ENCODE measurements at places on chromosomes 7 and 10.

GRCh38 chr10:46091080-46091827, 45.2 kb upstream of the MSMB start:
- DNase-seq, result no peak

- no peak for DNase-seq
These were observed 72.4 kb upstream of the LRRC4 start for GRCh38 chr7:128103498-128104107.

- DNase-seq, result peak; percentile 77
These were observed 1.3 kb downstream of the FRAT2 start for GRCh38 chr10:97333351-97333600.

DNA sequence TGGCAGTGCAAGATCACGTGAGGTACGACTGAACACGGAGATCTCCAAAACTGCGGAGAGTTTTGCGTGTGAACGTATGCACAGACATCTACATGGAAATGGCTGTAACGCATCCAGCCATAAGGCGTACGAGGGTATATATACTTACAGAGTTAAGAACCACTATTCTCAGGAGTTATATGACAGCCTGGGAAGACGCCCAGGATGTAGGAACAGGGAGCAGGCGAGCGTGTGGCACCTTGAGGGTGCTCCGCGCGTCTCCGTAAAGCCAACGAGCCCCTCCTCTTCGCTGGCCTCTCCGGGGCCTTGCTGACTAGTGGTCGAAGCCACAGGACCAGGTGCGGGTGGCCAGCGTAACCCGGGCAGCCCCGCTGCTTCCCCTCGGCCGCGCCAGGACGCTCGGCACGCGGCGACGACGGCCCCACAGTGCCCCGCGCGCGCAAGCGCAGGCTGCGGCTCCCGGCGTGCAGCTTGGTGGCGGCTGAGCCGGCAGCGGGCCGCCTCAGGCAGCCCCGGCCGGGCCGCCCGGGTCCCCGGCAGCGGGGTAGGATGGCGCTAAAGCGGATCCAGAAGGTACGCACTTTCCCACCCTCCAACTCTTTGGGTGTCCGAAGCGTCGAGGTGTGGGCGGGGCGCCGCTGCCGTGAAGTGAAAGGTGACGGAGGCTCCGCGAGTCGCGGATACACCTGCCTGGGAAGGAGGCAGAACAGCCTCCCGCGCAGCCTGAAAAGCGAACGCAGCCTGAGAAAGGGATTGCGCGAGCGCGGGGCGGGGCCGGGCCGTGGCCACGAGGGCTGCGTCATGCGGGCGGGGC, at the start of gene UBE2D4:
UBE2D4 (plus strand) TSS at position 453 of the 814 bp plus-strand sequence; CDS start at position 550, 97 bp downstream.
- peak; percentile 91 for DNase-seq

- no peak for DNase-seq
These were observed 14.9 kb upstream of the ADGRA1 start for GRCh38 chr10:133072720-133073390.

DNA sequence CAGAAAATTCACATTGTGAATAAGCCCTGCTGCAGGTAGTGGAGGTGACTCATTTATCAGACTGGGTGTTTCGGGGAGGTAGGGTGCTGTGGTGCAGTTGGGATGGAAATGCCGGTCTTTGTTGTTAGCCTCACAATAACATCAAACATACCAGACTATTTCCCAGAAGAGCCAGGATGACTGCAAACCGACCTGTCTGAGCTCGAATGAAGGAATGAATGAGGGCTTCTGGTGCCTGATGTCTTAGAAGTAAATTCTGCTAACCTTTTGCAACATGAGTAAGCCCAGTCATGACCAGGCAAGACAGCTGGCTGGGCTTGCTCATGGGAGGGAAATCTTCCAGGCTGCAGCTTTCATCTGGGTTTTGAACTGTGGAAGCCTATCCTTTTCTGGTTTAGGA, 2.4 kb upstream of the VDAC2 start:
- peak; percentile 58 for DNase-seq

DNA sequence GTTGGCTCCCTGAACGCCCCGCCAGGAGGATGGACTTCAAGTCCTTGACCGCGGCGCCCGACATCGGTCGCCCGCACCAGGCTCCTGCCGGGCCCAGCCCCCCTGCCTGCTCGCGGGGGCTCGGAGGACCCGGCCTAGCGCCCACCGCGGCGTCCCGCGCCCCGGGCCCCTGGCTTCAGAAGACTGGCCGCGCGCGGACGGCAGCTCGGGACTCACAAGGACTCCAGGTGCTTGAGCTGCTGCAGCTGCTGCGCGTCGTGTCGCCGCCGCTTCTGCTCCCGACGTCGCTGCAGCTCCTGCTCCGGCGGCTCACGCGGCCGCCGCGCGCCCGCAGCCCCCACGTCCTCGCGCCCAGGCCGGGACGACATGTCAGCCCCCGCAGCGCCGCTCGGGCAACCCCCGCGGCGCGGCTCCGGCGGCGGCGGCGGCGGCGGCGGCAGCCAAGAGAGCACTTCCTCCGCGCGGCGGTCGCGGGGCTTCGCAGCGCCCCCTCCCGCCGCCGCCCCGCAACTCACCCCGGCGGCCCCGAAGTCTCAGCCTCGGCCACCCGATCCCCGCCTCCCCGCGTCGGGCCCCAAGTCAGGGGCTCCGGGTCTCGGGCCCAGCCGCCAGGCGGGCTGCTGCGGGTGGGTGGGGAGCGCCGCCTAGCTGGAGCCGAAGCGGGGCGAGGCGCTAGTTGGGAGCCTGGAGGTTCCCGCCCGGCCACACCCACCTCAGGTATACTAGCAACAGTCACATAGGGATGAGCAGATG, at the start of gene RP9:
RP9 (minus strand) TSS at position 400 of the 753 bp plus-strand sequence; CDS start at position 368, 32 bp downstream.
- DNase-seq, result peak; percentile 89

DNA sequence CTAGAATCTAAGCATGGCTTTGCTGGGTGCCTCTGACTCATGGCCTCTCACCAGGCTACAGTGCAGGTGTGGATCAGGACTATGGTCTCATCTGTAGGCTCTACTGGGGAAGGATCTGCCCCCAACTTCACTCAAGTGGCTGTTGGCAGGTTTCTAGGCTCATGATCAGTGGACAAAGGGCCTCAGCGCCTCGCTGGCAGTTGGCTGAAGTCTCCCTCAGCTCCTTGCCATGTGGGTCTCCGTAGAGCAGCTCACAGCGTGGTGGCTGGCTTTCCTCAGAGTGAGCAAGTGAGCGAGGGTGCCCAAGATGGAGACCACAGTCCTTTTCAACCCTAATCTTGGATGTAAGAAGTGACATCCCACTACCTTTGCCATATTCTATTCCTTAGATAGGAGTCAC, 238.0 kb downstream of the COBL start:
- DNase-seq, result no peak

DNA sequence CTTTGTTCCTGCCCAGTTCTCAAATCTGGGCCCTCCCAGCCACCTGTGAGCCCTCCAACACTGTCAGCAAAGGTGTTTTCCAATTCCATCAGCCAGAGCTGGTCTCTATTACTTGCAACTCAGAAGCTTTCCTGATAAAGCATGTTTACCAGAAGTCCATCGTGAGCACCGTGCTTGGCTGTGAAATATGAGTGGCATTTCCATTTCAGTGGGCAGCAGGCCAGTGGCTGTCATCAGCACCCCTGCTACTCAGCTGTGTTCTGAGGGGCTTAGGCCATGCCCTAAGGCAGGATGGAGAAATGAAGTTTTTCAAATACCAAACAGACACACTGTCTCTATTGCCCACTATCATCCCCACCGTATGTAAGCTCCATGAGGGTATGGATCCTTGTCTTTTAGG, 12.7 kb upstream of the BNIP3 start:
- no peak for DNase-seq

- DNase-seq, result no peak
These were observed 9.1 kb upstream of the SLC29A3 start for GRCh38 chr10:71309919-71310318.

DNA sequence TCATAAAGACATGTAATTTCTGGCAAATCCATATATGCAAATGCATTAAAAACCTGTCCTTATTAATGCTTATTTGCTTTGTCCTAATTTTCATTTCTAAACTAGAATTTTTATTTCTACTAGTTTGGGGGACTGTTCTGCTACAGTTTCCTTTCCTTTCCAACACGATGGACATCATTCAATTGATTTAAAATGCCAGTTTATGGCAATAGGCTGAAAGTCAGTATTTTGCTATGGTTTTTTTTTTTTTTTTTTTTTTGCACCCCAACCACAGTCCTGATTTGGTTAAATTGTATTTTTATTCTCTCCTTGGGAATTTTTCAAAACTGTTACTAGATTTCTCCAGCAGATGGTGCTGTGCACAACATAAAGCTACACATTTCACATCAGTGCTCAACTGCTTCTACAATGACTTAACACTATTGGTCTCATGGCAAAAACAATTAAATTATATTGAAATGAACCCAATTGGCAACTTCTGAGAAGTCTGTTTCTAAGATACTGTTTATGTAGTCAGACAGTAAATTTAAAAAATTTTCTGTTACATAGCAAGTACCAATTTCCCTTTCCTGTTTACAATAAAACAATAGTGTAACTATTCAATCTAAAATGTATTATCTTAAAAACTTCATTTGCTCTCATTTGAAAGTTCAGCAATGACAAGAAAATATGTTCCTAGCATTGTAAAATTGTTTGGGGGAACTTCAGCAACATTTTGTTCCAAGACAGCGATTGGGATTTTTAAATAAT, 193.8 kb upstream of the CCDC6 start:
- peak; percentile 65 for DNase-seq

DNA sequence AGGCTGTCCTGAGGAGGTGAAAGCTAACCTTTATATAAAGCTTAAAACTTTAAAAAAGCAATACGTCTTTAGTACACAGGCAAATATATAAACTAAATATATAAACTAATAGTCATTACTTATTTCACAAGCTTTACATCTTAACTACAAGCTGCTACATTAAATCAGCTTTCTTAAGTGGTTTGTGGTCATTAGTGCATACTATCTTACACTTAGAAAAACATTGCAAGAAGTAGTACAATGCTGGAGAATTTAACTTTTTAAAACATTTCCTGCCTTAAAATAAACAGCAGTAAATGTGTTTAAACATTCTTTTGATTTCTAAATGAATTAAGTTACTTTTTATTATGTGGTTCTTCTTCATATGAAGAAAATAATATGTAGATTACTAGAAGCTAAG, 36.3 kb downstream of the MET start:
- DNase-seq, result no peak

DNA sequence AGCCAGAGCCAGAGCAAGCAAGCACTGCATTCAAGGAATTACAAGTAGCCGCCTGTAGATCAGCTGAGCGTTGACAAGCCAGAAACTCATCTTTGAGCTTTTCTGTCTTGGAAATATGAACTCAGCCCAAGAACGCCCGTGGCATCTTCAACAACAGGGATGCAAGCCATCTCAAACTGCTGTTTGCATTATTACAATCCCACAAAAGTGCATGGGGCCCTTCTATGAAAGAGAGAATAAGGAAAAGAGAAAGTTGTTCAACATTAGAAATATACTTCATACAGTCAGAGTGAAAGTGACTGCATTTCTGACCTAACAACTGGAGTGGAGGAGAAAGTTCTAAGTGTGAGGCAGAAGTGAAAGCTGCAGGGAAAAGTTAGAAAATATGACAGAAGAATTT, 6.5 kb downstream of the SGCE start:
- DNase-seq, result no peak

- DNase-seq, result peak; percentile 44
These were observed 75.6 kb downstream of the FAM53B start for GRCh38 chr10:124668517-124669051.

- DNase-seq, result no peak
These were observed 37.6 kb downstream of the ANK3 start for GRCh38 chr10:60352105-60352504.

DNA sequence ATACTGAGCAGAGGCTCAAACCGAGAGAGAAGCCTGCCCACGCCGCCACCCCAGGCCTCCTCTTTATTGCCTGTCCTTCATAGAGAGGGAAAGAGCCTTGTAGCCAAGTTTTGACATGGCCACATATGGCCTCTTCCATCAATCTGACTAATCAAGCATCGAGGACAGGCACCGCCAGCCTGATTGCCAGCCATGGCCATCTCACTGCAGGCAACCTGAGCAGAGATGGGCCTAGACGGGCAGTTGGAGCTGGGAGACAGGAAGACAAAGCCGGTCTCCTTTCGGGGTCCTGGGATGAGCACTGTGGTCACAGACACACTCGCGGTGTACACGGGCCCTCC, 67.2 kb downstream of the EBF3 start:
- DNase-seq, result no peak

- DNase-seq, result no peak
These were observed 66.1 kb downstream of the THNSL1 start for GRCh38 chr10:25082276-25083204.

GRCh38 chr10:25497246-25497645, 322.4 kb downstream of the GPR158 start:
- DNase-seq, result no peak

DNA sequence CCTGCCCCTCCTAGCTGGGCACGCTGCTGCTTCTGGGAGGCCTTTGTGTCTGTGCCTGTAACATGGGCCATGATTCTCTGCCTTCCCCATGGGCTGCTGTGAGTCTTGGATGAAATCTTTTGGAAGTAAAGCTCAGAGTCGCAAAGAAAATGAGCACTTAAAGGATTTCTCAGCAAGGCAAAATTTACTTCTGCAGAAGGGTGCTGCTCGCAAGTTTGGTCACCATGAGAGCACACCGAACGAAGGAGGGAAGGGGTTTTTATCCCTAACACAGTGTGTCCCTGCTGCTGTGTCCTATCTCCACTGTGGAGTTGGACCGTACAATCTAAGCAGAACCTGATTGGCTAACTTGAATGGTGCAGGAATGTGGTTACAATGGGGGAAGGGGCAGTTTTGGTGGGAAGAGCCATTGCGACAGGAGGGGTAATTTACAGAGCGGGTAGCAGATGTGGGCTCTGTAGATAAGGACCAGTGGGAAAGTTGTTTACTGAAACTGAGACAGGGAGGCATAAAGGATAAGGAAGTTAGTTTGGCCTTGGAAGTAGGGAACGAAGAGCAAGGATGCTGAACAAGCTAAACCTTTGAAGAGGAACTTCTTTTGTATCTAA, 57.5 kb downstream of the FANK1 start:
- DNase-seq, result no peak

DNA sequence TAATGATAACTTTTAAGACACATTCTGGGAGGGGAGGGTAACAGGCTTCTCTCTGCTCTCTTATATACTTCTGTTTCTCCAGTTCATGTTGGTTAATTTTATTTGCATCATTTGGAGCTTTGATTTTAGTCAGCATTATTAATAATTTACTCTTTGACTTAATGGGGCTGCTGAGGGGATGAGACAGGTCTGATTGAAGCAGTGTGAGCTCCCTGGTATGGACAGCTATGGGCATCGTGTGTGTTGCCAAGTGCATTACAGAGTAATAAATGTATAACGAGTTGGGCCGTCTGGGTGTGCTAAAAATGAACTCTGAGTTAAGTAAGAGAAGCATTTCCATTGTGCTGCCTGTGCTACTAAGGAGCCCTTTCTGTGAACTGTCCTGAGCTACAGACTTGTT, 31.7 kb upstream of the IKZF1 start:
- no peak for DNase-seq

DNA sequence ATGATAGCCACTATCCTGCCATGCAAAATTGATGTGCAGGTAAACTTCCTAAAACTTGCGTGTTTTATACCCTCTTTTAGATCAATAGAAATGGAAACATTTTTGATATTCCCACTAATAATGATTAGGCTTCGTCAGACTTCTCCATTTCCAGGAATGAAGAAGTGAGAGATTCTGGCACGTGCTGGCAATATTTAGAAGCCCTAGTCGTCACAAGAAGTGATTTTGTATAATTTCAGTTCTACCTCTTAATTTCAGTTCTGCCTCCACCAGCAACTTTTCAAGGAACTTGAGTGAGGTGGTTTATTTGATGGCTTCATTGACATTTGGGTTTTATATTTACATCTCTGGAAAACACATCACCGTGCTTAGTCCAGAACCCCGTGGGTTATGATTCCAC, 61.9 kb downstream of the MRC1 start:
- DNase-seq, result no peak

- DNase-seq, result peak; percentile 75
These were observed 839 bp downstream of the IKZF5 start for GRCh38 chr10:123007558-123008354.

GRCh38 chr7:135768467-135768866, 19.9 kb upstream of the FAM180A start:
- DNase-seq, result no peak
